ENCODE measurements at places on chromosomes 2 and 18.

DNA sequence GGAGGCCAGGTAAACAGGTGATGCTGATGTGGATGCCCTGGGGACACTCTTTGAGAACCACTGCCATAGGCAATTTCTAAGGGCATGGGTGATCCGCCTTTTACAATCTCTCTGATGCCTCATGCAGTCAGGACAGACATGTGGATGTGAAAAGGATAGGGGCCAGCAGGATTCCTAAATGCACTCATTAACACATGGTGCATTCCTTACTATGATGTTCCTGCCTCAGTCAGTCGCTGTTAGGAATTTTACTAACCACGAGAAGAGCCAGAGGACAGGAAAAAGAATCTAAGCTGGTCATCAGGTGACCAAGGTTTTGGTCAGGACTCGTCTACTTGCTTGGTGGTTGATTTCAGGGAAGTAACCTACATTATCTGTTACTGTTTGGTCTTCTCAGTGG, 191.0 kb downstream of the ARL4C start:
- DNase-seq, result no peak

GRCh38 chr2:25674077-25674362, 643 bp upstream of the DTNB start:
- no peak for DNase-seq

DNA sequence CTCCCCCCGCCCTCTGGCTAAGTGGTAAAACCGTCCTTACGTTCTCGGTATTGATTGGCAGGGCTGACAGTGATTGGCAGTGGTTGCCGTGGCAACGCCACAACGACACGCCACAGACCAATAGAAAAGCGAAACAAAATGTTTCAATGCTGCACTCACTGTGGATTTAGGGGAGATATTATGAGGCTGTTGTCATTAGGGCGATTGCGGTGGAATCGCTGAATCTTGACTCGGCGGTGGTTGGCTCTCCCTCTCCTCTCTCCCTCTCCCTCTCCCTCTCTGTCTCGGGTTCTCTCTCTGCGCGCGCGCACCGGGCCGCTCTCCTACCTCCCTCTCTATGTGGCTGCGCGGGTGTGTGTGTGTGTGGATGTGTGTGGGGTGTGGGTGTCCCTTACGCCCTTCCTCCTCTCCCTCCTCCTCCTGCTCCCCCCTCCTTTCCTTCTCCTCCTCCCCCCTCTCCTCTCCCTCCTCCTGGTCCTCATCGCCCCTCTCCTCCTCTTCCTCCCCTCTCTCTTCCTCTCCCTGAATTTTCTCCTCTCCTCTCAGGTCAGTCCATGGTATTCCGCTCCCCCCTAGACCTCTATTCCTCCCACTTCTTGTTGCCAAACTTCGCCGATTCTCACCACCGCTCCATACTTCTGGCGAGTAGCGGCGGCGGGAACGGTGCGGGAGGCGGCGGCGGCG, at the start of gene SIX3:
TSS of gene SIX3 (plus strand) at position 152 of the 684 bp plus-strand sequence. CDS start at position 555, 403 bp downstream.
- peak; percentile 34 for DNase-seq

- no peak for DNase-seq
Observed at GRCh38 chr2:182049372-182050148, 63.9 kb downstream of the PPP1R1C start.

GRCh38 chr2:8608411-8608954, 73.4 kb upstream of the ID2 start:
- DNase-seq, result peak; percentile 13

GRCh38 chr18:23189099-23189498, 53.8 kb downstream of the CABLES1 start:
- no peak for DNase-seq

- DNase-seq, result no peak
Observed at GRCh38 chr2:54836477-54836876, 113.0 kb downstream of the EML6 start.
